Activated T-helper 17 cell treated with anti-CD3 and anti-CD28 coated beads, Interleukin-2, amount 50 U/mL, for 72 hours (primary cell): ENCODE measurements at places on chromosomes 6 and 20. TPM values are rescaled to one million over a fixed set of nuclear protein-coding genes. Genes with fewer than 3 reads are reported as not detected.

Gene EMILIN3
- total RNA-seq: not detected

Gene FAXC
- not detected for total RNA-seq

Gene BMP7
- total RNA-seq: not detected

DNA sequence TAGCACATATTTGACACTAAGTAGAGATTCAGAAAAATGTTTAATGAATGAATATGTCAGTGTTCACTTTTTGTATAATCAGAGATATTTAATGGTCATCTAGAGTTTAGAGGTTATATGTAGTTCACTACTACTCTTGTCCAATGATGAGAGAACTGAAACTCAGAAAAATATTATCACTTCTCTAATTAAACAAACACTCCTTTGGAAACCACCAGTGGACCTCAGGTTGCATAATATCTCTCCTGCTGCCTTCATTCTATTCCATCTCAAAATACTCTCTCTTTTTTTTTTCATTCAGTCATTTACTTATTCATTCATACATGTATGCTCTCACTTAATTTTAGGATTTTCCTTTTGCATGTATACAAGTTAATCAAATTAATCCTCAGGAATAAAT lies 423.1 kb upstream of the RNF217 start:
- ATAC-seq: no peak

- ATAC-seq: no peak
These were observed 26.1 kb upstream of the KLHL31 start for GRCh38 chr6:53691667-53692133.

GRCh38 chr6:16764188-16764950 lies 3.1 kb upstream of the ATXN1 start:
- no peak for ATAC-seq
